Endodermal cell (in vitro differentiated cells): ENCODE measurements at places on chromosomes 7 and 10. TPM values are rescaled to one million over a fixed set of nuclear protein-coding genes. Genes with fewer than 3 reads are reported as not detected.

The HMX2 gene
- not detected in 3 replicates for total RNA-seq

The GNG11 gene
- total RNA-seq: 1.9 to 3.2 TPM (median 3.1 TPM) in 3 replicates

The CDK1 gene
- total RNA-seq: 78.3 and 81.5 TPM in 2 replicates

The MSMB gene
- 1.7 to 2.4 TPM (median 2.0 TPM) in 3 replicates for total RNA-seq

The LIPJ gene
- 0.09 TPM in 1 of 3 replicates, not detected in the others for total RNA-seq

The HOGA1 gene
- 0.15 and 0.43 TPM in 2 replicates for total RNA-seq

The FFAR4 gene
- total RNA-seq: not detected in 3 replicates

The GPR15LG gene
- not detected in 3 replicates for total RNA-seq

The PON1 gene
- not detected in 3 replicates for total RNA-seq

The IRF5 gene
- total RNA-seq: 0.31 and 0.52 TPM in 2 replicates

The TSPAN15 gene
- 9.9 and 10.1 TPM in 2 replicates for total RNA-seq

The PRLHR gene
- total RNA-seq: not detected in 3 replicates

The SFTPA1 gene
- not detected in 2 replicates for total RNA-seq

The PRF1 gene
- total RNA-seq: not detected in 3 replicates

The PTF1A gene
- total RNA-seq: not detected in 3 replicates

The PRKRIP1 gene
- total RNA-seq: 25.4 and 30.3 TPM in 2 replicates

The TMED4 gene
- total RNA-seq: 109 to 111 TPM (median 109 TPM) in 3 replicates

The TFPI2 gene
- 1.5 to 6.3 TPM (median 3.1 TPM) in 3 replicates for total RNA-seq

The A1CF gene
- total RNA-seq: 0.28 to 1.9 TPM (median 1.6 TPM) in 3 replicates

The PIK3CG gene
- total RNA-seq: not detected in 3 replicates

The HOXA6 gene
- total RNA-seq: not detected in 2 replicates

The NAT16 gene
- 0.20 TPM in 1 of 2 replicates, not detected in the other for total RNA-seq

The CYP3A4 gene
- total RNA-seq: 0.11 TPM in 1 of 2 replicates, not detected in the other
